GM12878 (cell line): ENCODE measurements at places on chromosomes 7 and 10. TPM values are rescaled to one million over a fixed set of nuclear protein-coding genes. Genes with fewer than 3 reads are reported as not detected.
A peak's percentile ranks its signal among the peaks of the same experiment; 100 is the strongest.

DNA sequence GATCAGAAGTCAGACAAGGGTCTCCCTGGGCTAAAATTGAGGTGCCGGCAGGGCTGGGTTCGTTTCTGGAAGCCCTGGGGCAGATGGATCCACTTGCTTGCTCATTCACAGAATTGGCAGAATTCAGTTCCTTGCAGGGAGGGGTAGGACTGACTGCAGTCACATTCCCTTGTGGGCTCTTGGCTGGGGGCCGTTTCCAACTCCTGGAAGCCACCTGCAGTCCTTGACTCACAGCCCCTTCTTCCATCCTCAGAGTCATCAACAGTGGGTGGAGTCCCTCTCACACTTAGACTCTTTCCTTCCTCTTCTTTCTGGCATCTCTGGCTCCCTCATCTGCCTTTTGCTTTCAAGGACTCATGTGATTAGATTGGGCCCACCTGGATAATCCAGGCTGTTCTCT lies 54.6 kb upstream of the NANOS1 start:
- no peak overlapping the region for H3K27ac ChIP-seq
- 0 out of 2 replicates have a peak, but pooled peaks cover 5% of the 10 kb centered on the region for H3K27me3 ChIP-seq
- no peak for DNase-seq

GRCh38 chr7:36045830-36046341 lies 107.2 kb upstream of the EEPD1 start:
- no peak for DNase-seq
- H3K36me3 ChIP-seq: no peaks in the 10 kb centered on the region
- H3K4me3 ChIP-seq: no peak overlapping the region
- H3K27ac ChIP-seq: no peak overlapping the region

CDC14C gene
- not detected in 2 replicates for total RNA-seq

CUZD1 gene
- total RNA-seq: 1.3 and 1.7 TPM in 2 replicates

DNA sequence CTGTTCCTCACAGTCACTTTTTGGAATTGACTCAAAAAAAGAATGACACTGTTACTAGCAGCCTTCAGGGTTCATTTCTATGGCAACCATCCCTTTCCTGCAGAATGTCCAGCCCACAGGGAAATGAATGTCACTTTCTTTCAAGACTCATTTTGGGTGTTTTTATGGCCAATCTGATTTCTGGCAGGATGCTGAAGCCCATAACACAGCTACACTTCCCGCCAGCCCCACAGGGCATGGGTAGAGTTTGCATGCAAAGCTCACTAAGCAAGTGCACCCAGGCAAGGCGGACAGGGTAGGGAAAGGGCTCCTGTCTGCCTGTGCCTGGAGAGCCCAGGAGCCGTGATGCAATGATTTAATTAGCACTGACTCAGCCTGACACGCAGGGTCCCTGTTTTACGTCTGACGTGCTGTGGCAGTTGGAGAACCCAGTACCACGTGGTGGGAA lies 26.1 kb upstream of the GPAM start:
- no peaks in the 10 kb centered on the region for H3K4me1 ChIP-seq
- no peak overlapping the region for H3K4me3 ChIP-seq

GRCh38 chr7:378041-378420 lies 88.1 kb downstream of the FOXL3 start:
- no peaks in the 10 kb centered on the region for H3K36me3 ChIP-seq
- H3K27ac ChIP-seq: no peak overlapping the region

- H3K27ac ChIP-seq: no peak overlapping the region
- DNase-seq: no peak
- no peaks in the 10 kb centered on the region; the same call in 1 of the 2 replicates for H3K27me3 ChIP-seq
- H3K4me3 ChIP-seq: no peak overlapping the region
- no peaks in the 10 kb centered on the region for H3K36me3 ChIP-seq
Measured at GRCh38 chr7:117669818-117670217, 190.0 kb downstream of the CFTR start.

DNA sequence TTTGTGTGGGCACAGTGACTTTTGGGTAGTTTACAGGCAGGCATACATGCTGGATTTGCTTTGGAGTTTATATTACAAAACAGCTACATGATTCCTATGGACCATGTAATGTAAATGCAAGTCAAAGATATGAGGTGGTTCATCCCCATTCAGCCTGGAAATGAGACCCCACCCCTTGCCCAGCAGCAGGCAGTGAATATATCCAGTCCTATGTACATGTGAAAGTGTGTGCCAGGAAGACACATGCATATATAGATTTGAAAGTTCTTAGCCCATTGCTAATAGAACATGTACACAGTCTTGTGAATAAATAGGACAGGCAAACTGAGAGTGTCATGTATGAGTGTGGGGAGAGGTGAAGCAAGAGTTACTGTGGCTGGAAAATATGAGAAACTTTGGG lies 65.3 kb downstream of the FZD1 start:
- H3K27me3 ChIP-seq: no peaks in the 10 kb centered on the region
- no peaks in the 10 kb centered on the region for H3K4me1 ChIP-seq
- no peak overlapping the region for H3K4me3 ChIP-seq
- no peak for DNase-seq

GRCh38 chr7:4725014-4725849 lies 43.1 kb downstream of the FOXK1 start:
- H3K27me3 ChIP-seq: no peaks in the 10 kb centered on the region
- H3K27ac ChIP-seq: peak overlapping the region; percentile 74
- peaks cover 12% of the 10 kb centered on the region for H3K36me3 ChIP-seq
- H3K4me3 ChIP-seq: peak overlapping the region; percentile 78
- H3K4me1 ChIP-seq: peaks cover 30% of the 10 kb centered on the region

DNA sequence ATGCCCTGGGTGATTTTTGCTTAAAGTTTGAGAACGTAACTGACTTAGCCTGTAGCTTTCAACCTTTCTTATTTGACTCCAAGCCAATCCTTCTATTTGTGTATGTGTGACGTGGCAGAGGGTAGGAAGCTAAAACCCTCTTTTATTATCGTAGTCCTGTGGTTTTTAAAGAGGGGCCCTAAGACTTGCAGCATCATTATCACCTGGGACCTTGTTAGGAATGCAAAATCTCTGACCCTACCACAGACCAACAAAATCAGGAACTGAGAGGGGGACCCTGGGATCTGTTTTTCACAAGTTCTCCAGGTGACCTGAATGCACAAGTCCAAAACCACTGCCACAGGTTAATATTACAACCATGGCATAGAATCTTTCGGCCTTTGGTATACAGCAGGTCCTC lies 80.1 kb downstream of the OSBPL3 start:
- H3K27ac ChIP-seq: peak overlapping the region; percentile 68
- peaks cover 46% of the 10 kb centered on the region for H3K4me1 ChIP-seq
- H3K4me3 ChIP-seq: 0 out of 2 replicates have a peak overlapping the region, but pooled peaks have one; percentile 11
- peak; percentile 75 for DNase-seq
- H3K27me3 ChIP-seq: no peaks in the 10 kb centered on the region

DNA sequence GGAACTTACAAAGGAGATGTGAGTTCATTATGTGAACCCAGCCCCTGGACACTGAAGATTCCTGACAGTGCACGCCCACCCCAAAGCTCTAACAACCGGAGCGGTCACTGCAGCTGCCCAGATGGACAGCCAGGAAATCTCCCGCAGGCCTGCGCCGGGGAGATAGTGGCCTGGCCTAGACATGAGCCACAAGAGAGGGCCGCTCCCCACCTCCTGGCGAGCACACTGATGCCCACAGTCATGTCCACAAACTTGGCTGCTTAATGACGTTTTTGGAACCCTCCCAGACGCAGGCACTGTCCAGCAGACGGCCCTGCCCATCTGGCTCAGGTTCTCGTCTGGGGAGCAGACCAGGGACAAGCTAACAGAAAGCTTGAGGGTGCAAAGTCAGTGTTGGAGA lies 34.2 kb downstream of the TCERG1L start:
- no peaks in the 10 kb centered on the region for H3K4me1 ChIP-seq
- no peak for DNase-seq
- H3K4me3 ChIP-seq: no peak overlapping the region
- H3K27me3 ChIP-seq: no peaks in the 10 kb centered on the region

CYP3A4 gene
- 0.11 and 0.21 TPM in 2 replicates for total RNA-seq

- no peak overlapping the region for H3K4me3 ChIP-seq
- no peak for DNase-seq
- H3K27me3 ChIP-seq: no peaks in the 10 kb centered on the region
- H3K4me1 ChIP-seq: no peaks in the 10 kb centered on the region; the same call in 1 of the 2 replicates
Measured at GRCh38 chr10:1608851-1609647, 128.3 kb downstream of the ADARB2 start.

EVX1 gene
- not detected in 2 replicates for total RNA-seq

GRCh38 chr10:116978901-116979300 lies 26.1 kb downstream of the SHTN1 start:
- no peak for DNase-seq
- H3K36me3 ChIP-seq: no peaks in the 10 kb centered on the region
- H3K4me1 ChIP-seq: no peaks in the 10 kb centered on the region
- H3K27me3 ChIP-seq: no peaks in the 10 kb centered on the region
- no peak overlapping the region for H3K27ac ChIP-seq

BRI3 gene
- 50.9 and 56.3 TPM in 2 replicates for total RNA-seq

MORN4 gene
- 1.3 and 2.2 TPM in 2 replicates for total RNA-seq

DNA sequence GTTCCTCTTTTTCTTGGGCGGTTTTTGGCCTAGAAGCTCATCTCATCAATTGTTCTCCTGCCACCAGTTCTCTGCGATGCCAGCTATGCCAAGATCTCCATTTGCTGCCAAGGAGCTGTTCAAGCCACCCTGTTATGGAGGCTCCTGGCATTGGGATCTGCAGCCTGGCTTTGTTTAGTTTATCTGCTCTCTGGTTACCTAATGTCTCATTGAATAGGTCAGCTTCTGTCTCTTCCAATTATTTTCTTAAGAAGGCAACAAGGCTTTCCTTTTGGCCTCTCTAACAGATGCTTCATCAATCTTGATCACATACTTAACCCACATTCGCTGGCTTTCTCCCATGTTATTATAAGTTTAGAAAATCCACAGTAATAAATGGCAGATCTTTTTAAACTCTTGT lies 20.6 kb upstream of the SDK1 start:
- H3K27ac ChIP-seq: no peak overlapping the region
- no peak overlapping the region for H3K4me3 ChIP-seq
- H3K27me3 ChIP-seq: no peaks in the 10 kb centered on the region
- H3K4me1 ChIP-seq: no peaks in the 10 kb centered on the region

DNA sequence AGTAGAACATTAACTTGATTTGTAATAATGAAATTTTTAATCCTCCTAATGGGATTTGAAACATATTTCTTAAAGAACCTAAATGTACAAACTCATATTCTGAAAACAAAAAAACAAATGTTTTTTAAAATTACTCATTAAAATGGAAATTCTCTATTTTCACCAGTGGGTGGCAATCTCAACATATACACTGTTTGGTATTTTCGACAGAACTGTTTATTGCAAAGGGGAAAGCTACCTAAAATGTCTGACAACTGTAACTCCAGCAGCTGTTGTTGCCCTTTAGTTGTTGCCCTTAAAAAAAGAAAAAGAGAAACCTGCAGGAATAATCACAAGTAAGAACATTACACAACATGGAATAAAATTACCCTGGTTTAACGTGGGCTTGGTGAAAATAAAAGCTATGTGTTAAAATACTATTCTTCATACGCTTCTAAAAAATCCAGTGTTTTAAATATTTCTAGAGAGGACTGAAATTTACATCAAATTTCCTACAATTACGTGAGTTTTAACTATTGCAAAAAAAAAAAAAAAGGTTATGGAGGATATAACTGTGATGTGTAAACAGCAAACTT lies 54.5 kb downstream of the COL1A2 start:
- no peaks in the 10 kb centered on the region for H3K36me3 ChIP-seq
- peak; percentile 8 for DNase-seq
- H3K27me3 ChIP-seq: no peaks in the 10 kb centered on the region; the same call in 1 of the 2 replicates
- H3K4me3 ChIP-seq: no peak overlapping the region
- H3K27ac ChIP-seq: no peak overlapping the region

MMD2 gene
- not detected in 2 replicates for total RNA-seq

GRCh38 chr7:95922191-95922590 lies 149.8 kb downstream of the DYNC1I1 start:
- H3K4me1 ChIP-seq: no peaks in the 10 kb centered on the region
- no peaks in the 10 kb centered on the region for H3K27me3 ChIP-seq
- H3K27ac ChIP-seq: no peak overlapping the region
- H3K4me3 ChIP-seq: no peak overlapping the region
- DNase-seq: no peak
- H3K36me3 ChIP-seq: no peaks in the 10 kb centered on the region

DNA sequence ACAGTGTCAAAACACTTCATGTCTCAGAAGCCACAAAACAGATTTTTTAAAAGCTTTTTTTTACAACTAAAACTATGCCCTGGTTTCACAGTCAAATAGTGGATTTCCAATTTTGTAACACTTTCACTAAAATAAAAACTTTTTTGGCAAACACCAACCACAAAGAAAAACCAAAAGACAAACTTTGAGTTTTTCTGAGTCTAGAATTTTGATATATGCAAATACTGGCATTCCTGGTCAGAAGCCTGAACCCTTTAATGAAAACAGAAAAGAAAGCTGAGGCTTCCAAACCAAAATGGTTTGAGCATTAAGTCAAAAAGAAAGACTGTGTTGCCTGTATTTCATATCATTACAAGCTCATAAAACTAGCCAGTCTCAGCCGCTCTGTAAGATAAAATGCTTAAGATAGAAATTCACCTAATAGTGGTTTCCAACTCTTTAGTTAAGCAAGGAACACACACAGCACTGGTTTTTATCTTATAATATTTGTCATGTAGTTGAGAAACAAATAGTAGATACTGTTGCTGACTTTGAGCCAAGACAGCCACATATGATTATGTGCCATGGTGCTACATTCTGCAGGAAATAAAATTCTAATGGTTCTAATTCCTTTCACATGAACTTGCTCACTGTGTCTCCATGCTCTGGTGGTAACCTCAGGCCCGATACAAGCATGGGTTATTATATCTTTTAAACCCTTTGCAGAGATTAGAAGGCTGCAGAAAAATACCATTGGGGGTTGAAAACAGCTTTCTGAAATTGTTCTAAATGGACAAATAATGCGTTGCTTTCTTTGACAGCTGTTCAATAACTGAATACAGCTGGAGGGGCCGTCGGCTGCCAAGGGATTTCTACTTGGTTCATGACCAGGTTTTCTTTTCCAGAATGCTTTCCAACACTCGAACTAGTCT lies 49.4 kb downstream of the FAM171A1 start:
- H3K36me3 ChIP-seq: no peaks in the 10 kb centered on the region
- H3K4me3 ChIP-seq: no peak overlapping the region
- DNase-seq: no peak
- no peak overlapping the region for H3K27ac ChIP-seq

COL26A1 gene
- total RNA-seq: 0.08 TPM in 1 of 2 replicates, not detected in the other

- H3K4me1 ChIP-seq: no peaks in the 10 kb centered on the region
- no peak for DNase-seq
- no peak within 1 kb of the TSS for H3K4me3 ChIP-seq
- no peak within 1 kb of the TSS for H3K27ac ChIP-seq
Measured at GRCh38 chr7:83648464-83649241, at the start of gene SEMA3E. Gene SEMA3E, minus strand, starts transcription at chr7:83649139.

IL6 gene
- not detected in 2 replicates for total RNA-seq
